ENCODE measurements at places on chromosomes 2 and 18.

GRCh38 chr2:12704378-12704777, 12.4 kb upstream of the TRIB2 start:
- no peak for DNase-seq

GRCh38 chr2:201126308-201127151, 10.6 kb downstream of the CFLAR start:
- no peak for DNase-seq

- peak; percentile 6 for DNase-seq
These were observed 344.6 kb upstream of the CHAC2 start for GRCh38 chr2:53422979-53423378.

- no peak for DNase-seq
These were observed 48.2 kb upstream of the ALPP start for GRCh38 chr2:232330068-232330999.

DNA sequence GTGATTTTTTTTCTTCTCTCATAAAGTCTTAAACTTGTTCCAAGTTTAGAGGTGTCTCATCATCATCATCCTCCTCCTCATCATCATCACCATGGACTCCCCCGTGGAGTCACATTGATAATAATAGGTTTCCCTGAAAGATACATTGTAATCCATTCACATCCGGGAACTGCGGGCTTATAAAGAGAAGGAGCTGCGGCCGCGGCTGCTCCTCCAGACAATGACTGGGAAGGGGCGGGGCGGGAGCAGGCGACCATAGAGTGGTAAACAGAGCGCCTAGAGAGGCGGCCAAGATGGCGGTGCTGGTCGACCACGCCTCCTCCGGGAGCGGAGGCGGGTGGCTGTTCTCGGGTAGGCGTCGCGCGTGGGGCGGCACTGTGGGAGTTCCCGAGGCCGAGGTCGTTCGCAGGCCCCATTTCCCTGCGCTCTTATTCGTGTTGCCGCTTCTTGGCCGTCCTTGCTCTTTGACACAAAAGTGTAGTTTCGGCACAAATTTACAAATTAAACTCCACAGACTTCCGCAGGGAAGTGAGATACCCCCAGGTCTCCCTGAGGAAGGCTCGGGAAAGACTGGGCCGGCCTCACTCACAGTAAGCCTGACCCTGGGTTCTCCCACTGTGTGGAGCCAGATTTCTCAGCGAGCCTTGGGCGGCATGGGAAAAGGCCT, 1.8 kb upstream of the TCF4 start:
- peak; percentile 91 for DNase-seq

DNA sequence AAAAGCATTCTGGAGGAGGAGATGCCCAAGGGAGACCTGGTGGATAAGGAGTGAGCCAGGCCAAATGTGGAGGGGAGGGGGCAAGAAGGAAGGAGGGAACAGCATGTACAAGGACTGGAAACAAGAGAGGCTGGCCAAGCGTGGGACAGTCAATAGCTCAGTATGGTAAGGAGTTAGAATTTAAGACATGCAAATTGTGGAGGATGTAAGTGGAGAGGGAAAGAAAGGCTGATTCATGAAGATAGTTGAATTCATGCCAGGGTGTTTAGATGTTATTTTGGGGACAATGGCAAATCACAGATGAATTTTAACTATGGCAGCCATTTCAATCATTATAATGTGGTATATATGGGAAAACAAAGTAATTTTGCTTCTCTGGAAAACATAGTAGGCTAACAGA, 462.3 kb downstream of the MEIS1 start:
- no peak for DNase-seq

DNA sequence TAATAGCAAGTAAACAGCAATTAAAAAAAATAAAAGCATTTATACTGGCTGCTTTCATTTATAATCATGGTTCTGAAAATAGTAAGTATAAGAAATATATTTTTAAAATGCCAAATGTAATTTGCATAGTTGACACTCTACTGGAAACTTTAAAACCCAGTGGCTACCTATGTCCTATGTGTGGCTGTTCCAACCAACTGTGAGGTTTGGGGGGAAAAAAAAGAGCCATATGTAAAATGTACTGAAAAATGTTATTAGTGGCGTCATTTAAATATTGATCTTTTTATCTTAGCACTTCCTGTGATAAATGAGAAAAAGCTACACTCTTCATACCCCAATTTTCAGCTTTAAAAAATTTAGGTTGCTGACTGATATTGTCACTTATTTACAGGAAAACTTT, 270.7 kb downstream of the TCF4 start:
- no peak for DNase-seq

DNA sequence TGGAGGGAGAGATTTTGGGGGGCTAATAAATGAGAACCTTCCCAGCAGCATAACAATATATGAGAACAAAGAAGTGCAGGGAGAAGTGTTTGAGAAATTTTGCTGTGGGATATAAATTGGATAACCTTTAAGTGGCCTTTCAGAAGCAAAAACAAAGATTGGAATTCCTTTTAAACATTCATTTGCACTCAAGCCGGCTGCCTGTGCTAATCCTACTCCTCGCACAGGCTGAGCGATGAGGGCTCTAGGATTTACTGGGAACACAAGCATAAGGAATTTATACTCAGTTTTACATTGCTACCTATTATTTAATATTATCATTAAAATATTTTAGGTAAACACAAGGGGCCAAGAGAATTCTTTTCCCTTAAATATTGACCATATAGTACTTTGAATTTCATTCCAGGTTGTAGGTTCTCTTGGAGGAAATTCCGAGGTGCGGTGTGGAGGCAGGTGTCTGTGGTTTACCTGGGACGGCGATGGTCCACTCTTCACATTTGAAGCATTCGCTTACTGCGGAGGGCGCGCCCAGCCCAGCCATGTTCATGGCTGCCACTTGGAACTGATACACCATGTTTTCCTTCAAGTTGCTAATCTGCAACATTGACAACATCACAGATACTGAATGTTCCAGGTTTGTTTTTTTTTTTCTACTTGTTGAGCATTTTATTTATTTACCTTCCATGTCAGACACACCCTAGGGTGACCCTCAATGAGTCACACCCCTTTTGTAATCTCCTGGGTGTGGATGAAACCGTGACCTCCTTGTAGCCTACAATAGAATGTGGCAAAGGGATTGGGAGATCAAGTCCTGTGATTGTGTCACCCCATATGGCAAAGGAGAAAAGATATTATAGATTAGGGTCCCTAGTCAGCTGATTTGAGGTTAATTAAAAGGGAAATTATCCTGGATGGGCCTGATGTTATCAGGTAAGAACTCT, 100.1 kb downstream of the MYOM1 start:
- DNase-seq, result no peak

DNA sequence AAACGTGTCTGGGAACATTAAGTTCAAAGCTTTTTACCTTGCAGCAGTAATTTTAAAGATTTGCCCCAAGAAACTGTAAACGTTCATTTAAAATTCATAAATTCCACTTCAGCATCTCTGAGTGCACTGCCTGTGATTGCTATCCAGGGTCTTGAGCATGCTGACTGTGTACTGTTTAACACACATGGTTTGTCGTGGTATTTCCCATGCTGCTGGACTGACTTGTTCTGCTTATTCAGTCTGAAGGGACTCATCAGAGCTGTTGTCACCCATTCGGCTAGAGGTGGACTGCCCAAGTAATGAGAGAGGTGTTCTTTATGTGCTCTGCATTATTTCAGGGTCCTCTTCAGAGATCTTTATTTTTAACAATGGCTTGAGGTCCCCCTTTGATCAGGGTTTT, 53.1 kb downstream of the RHBDD1 start:
- no peak for DNase-seq

DNA sequence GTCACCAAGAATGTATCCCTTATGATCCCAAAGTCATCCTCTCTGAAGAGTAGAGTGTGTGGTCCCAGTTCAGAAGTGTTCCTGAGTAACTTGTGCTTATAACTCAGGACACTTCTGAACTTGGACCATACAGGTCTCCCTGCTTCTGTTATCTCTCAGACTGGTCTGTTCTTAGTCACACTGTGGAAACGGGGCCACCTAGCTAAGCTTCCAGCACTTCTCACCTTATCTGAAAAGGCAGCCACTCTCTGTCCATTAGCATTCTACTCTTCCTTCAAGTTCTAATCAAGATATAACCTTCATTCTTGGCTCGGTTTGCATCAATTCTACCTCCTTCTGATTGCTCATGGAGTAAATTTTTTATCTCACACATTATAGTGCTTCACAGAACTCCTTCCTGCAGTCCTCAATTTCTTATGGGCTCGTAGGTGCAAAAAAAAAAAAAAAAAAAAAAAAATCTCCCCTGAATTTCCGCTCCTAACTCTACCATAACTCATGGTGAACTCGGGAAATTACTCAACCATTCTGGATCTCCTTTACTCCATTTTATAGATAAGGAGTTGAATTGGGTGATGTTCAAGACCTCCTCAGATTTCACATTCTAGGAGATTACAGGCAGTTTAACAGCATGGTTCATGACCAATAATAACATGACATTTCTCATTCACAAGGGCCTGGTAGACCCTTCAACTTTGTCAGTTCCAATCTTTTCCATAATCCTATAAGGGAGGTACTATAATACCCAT, 108.4 kb downstream of the TACR1 start:
- DNase-seq, result no peak

DNA sequence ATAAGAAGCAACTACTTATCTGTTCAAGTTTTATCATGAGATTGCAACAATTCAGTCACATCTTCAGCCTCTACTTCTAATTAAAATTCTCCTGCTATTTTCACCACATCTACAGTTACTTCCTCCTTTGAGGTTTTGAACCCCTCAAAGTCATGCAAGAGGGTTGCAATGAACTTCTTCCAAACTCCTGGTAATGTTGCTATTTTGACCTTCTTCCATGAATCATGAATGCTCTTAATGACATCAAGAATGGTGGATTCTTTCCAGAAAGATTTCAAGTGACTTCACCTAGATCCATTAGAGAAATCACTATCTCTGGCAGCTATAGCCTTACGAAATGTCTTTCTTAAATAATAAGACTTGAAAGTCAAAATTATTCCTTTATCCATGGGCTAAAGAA, 1052.8 kb upstream of the NRXN1 start:
- DNase-seq, result no peak

DNA sequence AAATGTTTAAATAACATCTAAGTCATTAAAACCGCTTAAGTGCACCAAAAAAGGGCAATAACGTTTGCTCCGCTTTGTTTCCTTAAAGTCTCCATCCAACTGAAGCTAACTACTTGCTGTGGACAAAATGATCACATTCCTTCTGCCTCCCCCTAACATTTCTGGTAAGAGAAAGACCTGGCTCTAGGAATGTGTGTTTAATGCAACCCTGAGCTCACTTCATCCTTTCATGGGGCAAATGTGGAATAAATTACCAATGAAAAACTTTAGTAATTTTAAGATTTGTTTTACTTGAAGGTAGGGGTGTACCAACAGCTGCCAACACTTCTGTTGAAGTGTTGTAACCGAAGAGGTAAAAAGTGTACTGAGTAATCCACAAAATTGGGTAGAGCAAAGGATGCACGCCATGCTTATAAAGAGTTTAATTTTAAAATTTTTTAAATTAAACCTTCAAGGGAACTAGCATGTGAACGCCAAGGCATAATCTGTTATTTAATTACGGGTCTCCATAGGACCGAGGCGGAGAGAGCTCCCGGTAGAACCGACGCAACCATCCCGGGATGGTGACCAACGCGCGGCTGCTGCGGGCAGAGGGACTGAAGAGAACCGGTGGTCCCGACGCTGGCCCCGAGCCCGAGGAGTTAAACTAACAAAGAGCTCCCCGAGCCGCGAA, 1.1 kb downstream of the HNRNPLL start:
- DNase-seq, result no peak

DNA sequence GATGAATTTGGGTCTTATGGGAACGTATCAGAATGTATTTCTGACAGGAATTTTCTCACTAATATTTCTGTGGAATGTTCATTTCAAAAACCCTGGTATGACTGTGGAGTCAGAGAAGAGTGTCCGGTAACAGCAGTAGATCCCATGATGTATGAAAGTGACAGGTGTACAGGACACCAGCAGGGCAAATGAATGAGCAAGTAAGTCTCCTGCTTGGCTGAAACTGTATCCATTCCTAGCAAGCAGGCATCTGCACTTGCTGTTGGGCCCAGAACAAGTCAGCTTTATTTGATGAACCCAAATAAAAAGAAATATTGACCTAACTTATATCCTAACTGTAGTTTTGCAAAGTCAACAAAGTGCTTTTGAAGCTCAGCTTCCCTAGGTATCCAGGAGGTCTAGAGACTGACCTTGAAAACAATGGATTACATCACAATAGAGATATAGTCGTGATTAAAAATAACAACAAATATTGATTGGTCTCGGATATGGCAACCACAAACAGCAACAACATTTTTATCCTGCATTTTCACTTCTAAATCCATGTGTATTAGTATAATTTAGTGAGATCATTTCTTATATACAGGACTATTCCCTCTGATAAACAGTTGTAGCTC, 37.6 kb downstream of the NXPH2 start:
- DNase-seq, result no peak

DNA sequence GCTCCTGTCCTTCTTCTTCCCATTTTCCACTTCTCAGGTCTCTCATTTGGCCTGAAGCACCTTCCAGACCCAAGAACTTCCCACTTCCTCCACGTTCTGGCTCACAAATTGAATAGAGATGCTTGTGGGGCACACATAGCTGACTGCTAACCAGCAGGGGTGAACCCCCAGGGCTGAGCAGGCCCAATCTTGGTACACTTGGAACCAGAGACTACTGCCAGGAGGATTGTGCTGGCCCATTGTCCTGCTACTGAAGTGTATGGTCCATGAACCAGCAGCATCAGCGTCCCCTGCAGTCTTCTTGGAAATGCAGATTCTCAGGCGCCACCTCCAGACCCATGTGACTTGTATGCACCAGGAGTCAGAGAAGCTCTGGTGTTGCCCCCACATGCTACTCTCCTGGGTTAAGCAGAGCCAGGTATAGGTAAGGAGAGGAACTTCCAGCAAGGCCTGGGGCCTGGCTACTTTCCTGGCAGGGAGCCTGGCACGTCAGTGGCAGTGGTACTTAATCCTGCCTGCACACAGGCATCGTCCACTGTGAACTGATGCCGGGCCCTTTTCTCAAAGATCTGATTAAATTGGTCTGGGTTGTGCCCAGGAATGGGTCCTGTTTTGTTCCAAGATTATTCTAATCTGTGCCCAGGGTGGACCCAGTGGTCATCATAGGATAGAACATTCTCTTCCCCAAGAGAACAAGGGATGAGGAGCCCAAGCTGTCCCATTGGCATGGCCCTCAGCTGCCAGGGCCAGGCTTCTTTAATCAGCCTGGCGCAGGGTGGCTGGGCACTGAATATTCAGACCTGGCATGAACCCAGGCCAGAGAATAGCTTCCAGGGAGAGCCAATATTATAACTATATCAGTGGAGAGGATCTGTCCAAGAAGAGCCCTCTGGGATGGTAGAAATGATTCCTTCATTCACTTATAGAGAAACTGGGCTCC, 248.7 kb downstream of the SOX11 start:
- DNase-seq, result no peak

All from smooth muscle cell of the brain vasculature (primary cell).